ENCODE measurements at places on chromosomes 7 and 10.

DNA sequence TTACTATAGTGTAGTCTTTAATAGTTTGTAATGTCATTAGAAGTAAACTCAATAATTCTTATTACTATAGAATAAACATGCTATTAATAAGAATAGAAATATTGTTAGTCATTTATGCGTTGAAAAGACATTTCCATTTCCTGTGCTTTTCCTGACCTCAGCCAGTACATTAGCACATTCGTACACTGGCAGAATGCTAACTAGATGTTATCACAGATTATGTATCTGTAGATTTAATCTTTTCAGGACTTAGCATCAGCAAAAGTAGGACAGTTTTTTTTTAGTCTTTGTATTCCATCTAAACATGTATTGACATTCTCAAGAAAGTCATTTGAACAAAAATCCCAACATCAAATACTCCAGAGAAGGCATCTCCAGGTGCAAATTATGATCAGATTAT, 158.5 kb downstream of the EXOC4 start:
- DNase-seq, result no peak

- DNase-seq, result no peak
Observed at GRCh38 chr10:27685681-27686080, 59.9 kb downstream of the MKX start.

DNA sequence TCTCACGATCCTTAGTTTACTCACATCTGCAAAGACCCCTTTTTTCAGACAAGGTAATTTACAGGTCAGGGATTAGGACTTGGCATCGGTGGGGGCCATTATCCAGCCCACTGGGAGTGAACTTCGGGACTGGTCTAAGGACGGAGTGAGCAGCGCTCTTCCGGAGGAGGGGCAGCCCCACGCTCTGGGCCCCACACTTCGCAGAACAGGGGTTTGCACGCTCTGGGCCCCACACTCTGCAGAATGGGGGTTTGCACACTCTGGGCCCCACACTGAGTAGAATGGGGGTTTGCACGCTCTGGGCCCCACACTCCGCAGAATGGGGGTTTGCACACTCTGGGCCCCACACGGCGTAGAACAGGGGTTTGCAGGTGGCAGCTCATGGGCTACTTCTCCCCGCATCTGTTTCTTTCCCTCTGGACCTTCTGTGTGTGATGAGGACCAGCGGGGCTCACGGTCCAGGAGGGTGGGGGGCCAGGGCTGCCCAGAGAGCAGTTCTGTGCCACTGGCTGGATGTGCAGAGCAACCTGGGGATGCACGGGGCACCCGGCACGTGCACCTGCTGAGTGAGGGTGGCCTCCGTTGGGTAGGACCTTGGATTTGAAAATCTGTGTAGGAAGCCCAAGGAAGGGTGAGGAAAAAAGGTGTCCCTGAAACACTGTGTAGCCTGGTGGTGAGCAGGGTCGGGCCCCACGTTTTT, 134.8 kb downstream of the WDR37 start:
- no peak for DNase-seq

DNA sequence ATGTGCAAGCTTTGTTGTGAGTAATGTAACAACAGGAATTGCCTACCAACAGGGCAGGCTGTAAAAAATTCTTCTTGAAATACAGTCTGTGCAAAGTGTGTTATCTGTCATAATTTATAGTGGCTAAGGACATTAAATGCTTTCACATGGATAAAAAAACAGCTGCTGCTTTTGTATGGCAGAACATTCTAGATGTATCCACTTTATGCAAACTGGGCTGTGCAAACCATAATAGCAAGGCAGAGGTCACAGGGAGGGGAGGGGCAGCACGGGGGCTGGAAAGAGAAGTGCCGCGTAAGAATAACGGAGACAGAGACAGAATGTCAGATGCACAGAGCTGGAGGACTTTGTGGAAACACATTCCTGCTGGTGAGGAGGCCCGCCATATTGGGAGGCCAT, 86.1 kb downstream of the VOPP1 start:
- no peak for DNase-seq

GRCh38 chr7:133934977-133935330, 192.2 kb upstream of the LRGUK start:
- no peak for DNase-seq

DNA sequence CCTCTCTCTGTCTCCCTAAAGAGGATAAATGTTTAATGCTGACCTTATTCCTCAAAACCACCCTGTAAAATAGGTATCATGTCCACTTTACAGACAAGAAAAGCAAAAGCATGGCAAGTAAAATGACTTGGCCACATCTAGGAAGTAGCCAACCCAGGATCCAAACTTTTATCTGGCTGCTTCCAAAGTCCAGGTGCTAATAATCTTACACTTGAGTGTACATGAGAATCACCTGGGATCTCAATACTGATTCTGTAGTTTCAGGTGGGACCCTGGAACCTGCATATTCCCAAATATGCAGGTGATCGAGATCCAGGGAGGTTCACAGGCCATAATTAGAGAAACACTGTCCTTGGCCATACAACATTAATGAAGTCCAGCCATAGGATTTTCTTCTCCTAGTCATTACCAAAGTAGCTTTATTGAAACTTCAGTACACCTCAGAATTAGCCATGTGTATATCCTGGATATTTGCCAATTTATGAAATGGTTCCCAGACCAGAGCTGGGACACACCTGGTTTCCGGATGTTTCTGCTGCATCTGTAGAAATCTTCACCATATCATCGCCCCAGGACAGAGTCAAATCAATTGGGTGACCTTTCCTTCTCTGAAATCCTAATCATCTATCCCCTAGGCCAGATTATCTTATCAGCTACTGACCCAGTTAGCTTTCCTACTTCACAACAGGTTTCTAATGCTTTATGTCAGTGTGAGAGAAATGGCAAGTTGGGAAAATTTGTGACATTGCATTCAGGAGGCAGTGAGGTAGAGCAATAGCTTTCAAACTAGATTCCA, 119.1 kb upstream of the KMT2E start:
- DNase-seq, result no peak

DNA sequence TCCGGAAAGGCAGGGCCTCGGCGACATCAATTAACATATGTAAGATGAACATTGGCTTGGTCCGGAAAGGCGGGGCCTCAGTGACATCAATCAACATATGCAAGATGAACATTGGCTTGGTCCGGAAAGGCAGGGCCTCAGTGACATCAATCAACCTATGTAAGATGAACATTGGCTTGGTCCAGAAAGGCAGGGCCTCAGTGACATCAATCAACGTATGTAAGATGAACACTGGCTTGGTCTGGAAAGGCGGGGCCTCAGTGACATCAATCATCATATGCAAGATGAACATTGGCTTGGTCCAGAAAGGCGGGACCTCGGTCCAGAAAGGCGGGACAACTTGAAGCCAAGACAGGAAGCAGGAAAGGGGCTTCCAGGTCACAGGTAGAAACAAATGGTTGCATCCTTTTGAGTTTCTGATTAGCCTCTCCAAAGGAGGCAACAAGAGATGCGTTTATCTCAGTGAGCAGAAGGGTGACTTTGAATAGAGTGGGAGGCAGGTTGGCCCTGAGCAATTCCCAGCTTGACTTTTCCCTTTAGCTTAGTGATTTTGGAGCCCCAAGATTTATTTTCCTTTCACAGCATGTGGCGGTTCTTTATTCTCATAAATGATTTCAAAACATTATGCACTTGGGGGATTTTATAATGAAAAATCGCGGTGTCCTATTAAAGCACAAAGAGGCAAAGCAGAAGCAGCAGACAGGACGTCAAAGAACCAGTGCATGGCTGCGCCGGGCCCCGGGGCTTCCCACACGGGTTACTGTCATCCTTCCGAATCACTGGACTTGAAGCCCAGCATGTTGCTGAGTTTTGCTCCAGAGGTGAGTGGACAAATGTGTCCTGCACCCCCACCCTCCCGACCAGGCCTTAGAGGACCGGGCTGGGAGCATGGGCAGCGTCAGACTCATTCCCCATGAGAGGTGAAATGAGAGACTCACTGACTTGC, 43.1 kb upstream of the EN2 start:
- no peak for DNase-seq

DNA sequence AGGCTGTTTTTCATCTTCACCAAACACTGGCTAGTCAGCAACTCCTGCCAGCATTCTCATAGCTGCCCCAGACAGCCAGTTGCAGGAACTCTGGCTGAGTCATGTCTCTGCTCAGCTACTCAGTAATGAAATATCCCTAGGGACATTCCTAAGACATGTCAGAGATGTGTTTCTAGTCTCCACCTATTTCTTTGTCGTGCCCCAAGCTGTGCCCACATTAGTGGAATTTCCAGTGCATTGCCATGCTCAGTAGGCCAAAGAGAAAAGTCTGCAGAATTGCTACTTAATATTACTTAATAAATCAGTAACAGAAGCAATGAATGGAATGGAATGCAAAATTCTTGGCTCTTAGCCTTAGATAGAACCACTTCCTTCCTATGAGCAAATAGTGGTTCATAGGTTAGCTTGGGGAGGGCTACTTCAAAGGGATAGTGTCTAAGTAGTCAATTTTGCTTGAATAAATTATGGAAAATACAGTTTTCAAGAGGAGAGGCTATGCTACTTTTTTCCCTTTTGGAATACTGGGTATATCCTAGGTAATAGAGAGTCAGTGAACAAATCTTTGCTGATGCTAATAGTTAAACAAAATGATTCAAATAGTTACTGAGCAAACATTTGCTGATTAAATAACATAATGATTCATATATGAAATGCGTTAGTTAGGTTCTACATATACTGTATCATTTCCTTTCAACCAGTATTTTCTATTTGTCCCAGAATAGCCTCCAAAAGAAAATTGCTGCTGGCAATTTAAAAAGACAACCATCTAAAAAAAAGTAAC, 23.6 kb upstream of the SEMA3C start:
- peak; percentile 46 for DNase-seq

GRCh38 chr10:100858261-100858660, 54.5 kb upstream of the SLF2 start:
- no peak for DNase-seq

DNA sequence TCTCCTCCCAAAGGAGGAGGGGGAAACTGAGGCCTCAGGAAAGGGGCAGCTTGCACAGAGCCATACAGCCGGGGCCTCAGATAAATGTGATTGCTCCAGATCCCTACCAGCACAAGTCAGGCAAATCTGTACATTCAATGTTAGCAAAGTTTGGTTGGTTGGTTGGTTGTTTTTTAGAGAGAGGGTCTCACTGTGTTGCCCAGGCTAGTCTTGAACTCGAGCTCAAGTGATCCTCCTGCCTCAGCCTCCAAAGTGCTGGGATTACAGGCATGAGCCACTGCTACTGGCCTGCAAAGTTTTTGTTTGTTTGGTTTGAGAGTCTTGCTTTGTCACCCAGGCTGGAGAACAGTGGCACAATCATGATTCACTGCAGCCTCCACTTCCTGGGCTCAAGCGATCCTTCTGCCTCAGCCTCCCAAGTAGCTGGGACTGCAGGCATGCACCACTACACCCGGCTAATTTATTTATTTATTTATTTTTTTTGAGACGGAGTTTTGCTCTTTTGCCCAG, 30.0 kb upstream of the TNRC18 start:
- no peak for DNase-seq

DNA sequence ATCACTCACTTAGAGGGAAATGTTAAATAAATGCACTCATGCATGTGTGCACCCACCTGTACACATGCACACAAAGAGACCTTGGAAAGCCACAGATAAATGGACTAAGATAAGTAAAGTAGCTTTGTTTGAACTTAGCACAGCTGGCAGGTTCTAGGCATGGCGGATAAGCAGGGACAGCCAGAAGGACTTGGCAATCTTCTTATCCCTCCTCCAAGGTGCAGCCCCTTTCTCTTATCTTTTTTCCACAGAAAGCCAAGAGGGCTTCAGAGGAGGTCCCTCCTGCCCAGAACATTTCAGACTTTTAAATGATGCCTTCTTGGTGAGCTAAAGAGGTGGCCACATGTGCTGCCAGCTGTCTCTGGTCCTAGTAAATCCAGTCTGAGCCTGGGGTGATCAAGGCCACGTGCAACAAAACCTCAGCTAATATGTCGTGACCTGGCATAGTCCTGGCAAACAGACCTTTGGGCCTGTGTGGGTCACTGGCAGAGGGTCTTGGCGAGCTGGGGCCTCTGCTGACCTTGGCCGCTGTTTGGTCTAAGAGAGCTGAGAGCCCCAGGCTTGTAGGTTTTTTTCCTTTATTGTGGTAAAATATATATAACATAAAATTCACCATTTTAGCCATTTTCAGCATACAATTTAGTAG, 43.2 kb upstream of the SLC35B4 start:
- DNase-seq, result no peak

- DNase-seq, result no peak
Observed at GRCh38 chr7:88095-88926, 104.1 kb upstream of the FAM20C start.

- peak; percentile 43 for DNase-seq
Observed at GRCh38 chr7:28957751-28958234, 337 bp downstream of the TRIL start.

DNA sequence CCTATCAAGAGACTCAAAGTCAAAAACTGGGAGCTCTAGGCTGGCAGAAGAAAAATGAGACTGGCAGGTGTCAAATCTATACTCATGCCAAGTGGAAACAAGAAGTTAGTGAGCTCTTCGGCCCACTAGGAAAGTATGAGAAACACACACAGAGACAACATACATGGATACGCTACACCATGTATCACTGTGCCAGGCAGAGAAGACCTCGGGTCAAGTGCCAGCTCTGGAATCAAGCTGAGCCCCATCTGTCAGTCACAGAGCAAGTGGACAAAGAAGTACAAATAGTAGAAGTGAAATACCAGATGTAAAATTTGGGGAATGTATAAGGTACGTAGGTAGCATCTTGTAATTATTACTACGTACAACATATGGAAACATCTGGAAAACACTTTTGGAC, 62.4 kb downstream of the FAM13C start:
- DNase-seq, result no peak

- no peak for DNase-seq
Observed at GRCh38 chr10:76031769-76032699, 600.6 kb downstream of the LRMDA start.

DNA sequence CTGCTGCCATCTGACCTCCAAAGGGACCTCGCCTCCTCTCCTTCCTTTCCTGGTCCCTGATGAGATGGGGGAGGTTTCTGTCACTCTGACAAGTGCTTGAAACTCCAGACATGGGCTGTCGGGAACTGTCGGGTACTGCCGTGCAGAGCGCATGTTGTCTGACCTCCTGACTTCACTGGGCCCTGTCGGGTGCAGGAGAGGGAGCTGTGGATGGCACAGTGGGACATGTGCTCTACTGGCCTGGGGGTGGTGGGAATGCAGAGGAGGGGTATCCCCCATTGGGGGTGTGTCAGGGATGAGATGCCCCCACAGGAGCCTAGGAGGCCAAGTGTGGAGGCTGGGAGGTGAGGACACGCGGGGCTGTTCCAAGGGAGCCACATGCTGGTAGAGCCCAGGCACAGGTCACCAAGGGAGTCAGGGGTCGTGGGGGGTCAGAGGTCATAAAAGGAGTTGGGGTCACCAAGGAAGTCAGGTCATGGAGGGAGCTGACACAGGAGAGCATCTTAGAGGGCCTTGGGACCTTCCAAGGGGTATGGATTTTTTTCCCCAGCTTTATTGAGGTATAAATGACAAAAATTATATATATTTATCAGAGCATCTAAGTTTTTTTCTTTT, 30.9 kb downstream of the TMEM120A start:
- peak; percentile 32 for DNase-seq

GRCh38 chr10:124060148-124060720, 33.2 kb downstream of the CHST15 start:
- DNase-seq, result no peak
